ENCODE measurements at places on chromosomes 4 and X.

GRCh38 chrX:8404471-8404870, 60.2 kb upstream of the VCX3B start:
- DNase-seq: no peak

DNA sequence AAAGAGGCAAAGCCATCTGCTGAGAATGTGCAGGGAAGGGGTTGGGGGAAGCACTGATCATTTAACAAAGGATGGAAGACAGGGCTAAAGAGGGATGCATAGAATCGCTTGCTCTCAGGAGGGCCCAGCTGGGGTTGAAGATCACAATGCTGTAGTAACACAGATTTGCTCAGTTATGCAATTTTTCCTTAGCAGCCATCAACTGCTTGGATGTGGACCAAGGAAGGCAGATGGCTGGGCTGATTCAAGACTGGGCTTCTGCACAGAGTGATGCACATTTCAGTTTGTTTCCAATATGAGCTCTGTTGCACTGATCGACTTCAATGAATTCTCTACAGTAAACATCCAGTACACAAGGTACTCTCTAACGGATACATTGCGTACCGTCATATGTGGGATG, 127.8 kb upstream of the TBL1X start:
- no peak for DNase-seq

DNA sequence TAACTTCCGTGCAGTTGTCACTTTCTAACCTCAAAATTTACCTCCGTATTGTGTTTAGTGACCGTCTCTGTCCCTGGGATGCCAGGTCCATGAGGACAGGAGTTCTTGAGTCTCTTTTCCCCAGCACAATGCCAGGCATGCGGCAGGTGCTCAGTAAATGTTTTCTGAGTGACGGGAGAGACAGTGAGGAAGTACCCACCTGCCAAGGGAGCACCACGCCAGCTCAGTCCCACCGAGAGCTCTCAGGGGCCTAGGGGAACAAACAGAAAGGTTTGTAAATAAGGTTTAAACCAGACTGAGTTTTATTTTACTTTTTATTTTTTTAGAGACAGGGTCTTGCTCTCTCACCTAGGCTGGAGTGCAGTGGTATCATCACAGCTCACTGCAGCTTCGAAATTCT, 81.5 kb upstream of the NKX1-1 start:
- no peak for DNase-seq

DNA sequence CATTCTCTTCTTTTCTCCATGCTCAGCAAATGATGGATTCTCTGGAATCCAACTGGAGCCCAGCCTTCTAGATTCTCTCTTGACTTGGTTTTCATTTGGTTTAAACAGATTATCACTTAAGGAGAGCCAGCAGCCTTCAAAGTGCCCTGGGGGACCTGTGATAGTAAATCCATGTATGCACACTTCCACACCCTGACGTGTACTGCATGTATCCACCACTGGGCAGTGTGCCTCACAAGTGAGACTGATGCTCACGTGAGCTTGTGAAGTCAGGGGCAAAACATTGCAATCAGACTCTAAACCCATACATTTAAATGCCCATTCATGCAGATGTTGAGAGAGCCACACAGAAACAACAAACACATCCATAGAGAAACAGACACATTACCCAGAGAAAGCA, 28.0 kb upstream of the SETD7 start:
- no peak for DNase-seq

DNA sequence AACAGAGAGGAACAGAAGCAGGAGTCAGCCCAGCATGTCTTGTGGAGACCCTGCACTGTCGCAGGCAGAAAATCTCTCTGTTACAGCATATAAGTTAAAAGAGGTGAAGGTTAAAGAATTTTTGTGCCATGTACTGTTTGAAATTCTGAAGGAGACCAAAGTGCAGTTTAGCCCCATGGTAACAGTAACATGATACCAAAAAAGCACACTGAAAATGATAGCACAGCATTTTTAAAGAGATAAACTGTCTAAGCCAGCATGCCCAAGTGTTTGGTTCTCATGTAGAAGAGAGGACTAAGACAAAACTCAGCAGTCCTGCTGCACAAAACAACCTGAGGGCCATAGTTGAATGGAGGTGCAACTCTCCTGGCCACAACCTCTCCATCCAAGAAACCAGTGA, 41.9 kb upstream of the PARM1 start:
- no peak for DNase-seq

- DNase-seq: no peak
Observed at GRCh38 chr4:12902735-12903134, 581.4 kb downstream of the RAB28 start.

DNA sequence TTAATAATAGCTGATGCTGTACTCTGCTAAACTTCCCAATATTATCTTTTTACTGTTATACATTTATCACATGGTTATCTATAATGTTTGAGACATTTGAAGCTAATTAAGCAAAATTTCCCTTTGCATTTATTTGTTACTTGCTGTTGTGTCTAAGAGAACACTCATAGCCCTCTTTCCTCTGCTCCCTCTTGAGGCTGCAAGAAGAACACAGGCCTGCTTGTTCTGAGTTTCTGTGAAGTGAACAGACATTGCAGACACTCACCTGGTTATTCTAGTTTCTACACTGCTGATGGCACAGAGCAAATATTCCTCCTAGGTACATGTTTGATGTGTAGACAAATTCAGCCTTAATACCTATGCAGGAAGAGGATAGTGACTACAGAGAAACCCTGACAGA, 367.8 kb downstream of the GASK1B start:
- DNase-seq: no peak

DNA sequence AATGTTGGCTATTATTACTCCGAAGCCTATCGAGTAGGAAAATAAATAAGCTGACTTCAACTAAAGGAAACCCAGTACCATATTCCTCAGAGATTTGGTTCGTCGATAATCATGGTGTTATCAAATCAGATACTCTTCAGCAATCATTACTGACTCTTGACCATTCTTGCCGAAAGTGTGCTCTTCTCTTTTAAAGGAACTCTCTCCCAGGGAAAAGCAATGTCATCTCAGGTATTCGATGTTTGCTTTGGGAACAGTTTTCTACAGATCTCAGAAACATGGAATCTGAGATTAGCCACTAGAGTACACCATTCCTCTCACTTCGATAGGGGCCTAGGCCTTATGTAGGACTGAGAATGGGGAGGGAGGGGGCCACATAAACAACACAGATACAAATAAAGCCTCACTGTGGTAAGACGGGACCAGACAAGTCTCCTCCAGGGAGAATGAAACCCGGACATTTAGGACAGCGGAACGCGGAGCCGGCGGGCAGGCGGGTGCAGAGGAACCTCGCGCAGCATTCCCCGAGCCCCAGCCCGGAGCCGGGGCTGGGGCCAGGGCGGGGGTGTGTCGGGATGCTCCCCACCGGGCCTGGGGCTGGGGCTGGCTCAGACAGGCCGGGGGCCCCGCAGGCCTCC, 581 bp downstream of the DNAJB14 start:
- DNase-seq: no peak

DNA sequence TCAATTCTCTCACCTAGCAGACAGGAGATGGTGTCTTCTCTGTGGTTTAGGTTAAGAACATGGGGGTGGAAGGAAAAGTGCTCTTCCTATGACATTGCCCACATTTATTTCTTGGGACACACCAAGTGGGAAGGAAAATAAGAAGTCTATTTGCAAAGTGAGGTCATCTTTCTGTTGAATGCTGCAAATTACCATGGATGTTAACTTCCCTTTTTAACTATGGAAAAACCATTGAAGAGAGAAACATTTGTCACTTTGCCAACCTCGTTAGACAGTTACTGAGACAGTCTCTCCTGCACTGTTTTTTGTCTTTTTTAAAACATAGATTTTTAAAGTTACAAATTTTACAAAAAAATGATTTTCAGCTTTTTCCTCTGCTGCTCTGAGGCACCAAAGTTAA, 72.8 kb upstream of the BEND4 start:
- DNase-seq: no peak

DNA sequence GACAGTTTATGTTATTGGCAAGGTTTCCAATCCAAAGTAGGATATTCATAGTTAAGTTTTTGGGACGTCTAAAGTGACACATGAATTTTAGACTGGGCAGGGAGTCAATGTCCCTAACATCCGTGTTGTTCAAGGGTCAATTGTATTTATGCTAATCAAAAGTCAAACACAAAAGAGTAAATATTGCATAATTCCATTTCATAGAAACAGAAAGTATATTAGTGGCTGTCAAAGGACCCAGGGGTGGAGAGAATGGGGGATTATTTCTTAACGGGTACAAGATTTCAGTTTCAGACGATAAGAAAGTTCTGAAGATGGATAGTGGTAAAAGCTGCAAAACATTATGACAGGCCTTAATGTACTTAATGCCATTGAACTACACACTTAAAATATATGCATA, 971.8 kb upstream of the AGA start:
- DNase-seq: no peak

DNA sequence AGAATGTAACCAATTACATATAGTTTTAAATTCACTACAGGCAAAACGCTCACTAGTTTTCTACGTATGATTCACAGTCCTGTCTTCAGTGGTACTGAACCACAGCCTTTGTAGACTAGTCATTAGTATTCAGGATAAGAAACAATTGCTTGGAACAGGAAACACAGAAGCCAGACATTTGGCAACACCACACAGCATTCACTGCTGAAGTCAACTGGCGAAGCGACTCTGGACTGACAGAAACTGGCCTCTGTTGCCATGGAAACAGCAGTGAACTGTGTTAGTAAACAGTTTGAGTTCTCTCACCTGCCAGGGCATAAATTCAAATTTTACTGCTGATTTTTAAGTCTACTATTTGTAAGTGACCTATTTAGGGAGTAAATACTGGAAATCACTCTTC, 57.6 kb downstream of the MAPK10 start:
- DNase-seq: no peak

- no peak for DNase-seq
Observed at GRCh38 chr4:114250439-114250891, 271.0 kb upstream of the ARSJ start.

GRCh38 chr4:38681281-38681991, 17.4 kb downstream of the KLF3 start:
- DNase-seq: no peak

GRCh38 chrX:13778916-13779315, 38.0 kb downstream of the GPM6B start:
- no peak for DNase-seq

DNA sequence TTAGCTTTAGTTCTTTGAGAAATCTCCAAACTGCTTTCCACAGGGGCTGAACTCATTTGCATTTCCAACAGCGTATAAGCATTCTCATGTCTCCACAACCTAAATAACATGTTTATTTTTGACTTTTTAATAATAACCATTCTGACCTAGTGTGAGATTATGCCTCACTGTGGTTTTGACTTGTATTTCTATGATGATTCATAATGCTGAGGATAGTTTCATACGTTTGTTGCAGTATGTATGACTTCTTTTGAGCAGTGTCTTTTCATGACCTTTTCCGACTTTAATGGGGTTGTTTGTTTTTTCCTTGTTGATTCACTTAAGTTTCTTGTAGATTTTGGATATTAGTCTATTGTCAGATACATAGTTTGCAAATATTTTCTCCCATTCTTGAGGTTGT, 1833.0 kb upstream of the PCDH10 start:
- DNase-seq: no peak

- no peak for DNase-seq
Observed at GRCh38 chr4:53307210-53307609, 58.7 kb downstream of the SCFD2 start.

DNA sequence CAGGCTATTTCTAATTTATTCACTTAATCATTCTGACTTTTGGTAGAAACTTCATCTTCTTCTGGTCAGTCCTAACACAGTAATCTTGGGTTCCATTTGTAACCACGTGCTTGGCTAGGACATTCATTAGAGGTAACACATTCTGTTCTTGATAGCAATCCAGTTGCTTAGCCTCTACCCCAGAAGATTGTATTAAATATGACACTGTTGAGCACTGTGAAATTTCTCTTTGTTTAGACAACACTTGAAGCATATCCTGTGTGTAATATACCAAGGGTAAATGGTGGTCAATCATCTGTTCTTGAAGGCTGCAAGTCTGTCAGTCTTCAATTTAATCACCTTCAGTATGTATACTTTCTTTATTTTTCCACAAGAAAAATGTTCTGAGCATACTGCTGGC, 523.0 kb downstream of the ANKRD50 start:
- DNase-seq: no peak

DNA sequence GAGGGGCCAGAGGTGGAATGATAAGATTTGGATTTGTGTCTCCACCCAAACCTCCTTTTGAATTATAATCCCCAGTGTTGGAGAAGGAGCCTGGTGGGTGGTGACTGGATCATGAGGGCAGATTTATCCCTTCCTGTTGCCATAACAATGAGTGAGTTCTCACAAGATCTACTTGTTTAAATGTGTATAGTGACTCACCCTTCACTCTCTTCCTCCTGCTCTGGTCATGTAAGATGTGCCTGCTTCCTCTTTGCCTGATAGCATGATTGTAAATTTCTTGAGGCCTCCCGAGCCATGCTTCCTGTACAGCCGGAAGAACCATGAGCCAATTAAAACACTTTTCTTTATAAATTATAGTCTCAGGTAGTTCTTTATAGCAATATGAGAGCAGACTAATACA, 348.6 kb downstream of the AR start:
- no peak for DNase-seq

GRCh38 chr4:1983053-1983845, 25.5 kb downstream of the NELFA start:
- no peak for DNase-seq

DNA sequence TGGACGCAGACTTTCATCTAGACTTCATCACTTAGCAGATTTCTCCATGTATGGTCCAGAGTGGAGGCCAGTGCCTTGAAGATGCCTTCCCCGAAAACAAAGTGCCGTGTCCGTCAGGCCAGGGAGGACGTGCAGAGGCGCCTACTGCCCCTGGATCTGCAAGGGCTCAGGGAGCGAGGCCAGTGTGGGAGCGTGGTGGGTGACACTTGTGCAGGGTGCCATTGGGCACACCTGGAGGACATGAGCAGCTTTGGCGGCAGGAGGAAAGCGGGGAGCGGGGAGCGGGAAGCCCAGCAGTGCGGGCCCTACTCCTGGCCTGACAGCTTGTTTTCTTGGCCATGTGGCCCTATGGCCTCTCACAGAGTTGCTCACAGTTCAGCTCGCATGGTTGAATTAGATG, 25.8 kb downstream of the WFS1 start:
- DNase-seq: no peak

All from GM12864 (cell line).